Kidney capillary endothelial cell (primary cell): ENCODE measurements at places on chromosomes 6 and 20.

GRCh38 chr6:3721810-3722621, 29.5 kb downstream of the PXDC1 start:
- DNase-seq: no peak

GRCh38 chr6:43254138-43254817, 11.0 kb downstream of the TTBK1 start:
- DNase-seq: no peak

DNA sequence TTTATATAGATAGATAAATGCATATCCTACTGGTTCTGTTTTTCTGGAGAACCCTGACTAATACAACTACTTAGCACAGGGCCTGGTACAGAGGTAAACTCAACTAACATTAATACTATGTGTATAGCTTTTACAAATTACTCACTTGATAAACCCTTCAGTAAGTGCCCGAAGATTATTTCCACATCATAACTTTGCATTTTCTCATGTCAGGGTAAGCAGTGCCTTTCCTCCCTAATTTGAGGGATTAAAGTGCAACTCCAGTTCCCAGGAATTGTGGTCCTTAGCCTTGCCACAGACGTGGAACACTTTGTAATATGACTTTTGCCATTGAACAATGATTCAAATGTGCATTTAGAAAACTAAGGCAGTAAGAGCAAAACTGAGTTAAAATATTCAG, 147.5 kb upstream of the SMLR1 start:
- DNase-seq: no peak

GRCh38 chr20:3464166-3464565, 6.7 kb upstream of the ATRN start:
- no peak for DNase-seq

- DNase-seq: no peak
Observed at GRCh38 chr6:147212622-147213021, 8.4 kb downstream of the STXBP5 start.

DNA sequence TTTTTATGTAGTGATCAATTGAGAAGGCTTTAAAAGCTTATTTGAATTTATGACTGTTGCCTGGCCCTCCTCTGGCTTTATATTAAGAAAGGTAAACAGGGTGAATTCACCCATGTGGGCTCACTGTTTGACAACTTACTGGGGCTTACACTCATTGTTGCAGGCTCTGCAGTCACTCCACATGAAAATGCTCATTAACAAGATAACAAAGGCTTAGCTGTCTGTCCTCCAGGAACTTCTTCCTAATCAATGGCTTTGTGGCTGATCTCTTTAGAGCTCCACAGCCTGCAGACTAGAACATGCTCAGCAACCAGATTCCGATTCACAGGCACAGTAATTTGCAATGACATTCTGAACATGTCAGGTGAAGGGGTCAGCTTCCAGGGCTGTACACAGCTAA, 323.2 kb upstream of the MAN1A1 start:
- DNase-seq: no peak

DNA sequence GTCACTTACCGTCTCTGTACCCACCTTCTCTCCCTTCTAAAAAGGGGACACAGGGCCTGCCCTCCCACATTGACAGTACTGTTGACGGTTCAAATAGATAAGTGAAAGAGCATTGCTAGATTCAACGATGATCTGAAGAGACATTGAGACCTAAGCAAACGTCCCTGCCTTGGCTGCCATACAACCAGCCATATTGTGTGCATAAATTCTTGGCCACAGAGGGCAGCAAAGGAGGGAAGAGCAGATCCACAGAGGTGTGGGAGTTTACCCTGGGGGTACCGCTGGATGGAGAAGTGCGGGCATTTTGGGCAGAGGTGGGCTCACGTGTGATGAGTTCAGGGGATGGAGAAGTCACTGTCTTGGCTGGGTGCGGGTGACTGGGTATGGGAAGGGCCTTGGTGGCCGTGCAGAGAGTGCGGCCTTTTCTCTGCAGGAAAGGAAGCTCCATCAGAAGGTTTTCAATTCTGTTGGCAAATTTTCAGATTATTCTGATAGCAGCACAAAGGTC, 85.6 kb downstream of the POPDC3 start:
- no peak for DNase-seq

GRCh38 chr20:2693286-2694007, 867 bp downstream of the EBF4 start:
- DNase-seq: no peak

DNA sequence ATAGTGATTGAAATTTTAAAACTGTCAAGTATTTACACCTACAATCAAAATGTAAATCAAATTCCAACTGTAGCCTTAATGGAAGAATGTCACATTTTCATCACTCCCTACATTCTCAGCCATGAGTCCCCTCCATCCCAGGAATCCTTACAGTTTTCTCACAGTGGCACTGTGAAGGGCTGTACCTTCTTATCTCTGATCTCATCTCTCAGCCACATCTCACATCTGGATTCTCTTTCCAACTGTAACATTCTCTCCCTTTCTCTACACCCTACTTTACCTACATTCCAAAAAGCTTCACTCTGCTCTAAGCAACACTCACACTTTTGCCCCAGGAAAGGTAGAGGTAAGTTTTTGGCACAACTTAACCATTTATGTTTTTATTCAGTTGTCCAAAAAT, 8.9 kb upstream of the MARCKS start:
- no peak for DNase-seq

- DNase-seq: no peak
Observed at GRCh38 chr20:9126527-9126926, 57.6 kb downstream of the PLCB4 start.

DNA sequence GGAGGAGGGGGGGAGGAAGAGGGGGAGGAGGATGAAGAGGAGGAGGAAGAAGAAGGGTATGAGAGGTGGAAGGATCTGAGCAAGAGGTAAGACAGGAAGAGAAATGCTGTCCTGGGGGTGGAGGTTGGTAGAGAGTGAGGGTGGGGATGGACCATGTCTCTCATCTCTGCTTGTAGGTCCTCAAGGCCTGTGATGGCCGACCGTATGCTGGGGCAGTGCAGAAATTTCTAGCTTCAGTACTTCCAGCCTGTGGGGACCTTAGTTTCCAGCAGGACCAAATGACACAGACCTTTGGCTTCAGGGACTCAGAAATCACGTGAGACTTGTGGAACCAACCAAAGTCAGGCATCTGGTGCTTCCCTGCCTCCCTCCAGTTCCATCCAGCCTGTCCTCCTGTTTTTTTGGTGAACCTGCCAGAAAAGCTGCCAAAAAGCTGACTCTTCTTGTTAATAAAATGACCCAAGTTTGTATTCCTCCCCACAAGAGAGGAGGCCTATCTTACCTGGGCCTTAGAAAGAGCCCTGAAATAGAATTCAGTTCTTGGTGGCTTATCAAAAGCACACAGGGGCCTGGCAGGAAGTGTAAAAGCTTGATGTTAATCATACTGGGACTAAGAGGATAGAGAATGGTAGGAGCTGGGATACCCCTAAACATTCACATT, 2.5 kb upstream of the C4A start:
- no peak for DNase-seq

DNA sequence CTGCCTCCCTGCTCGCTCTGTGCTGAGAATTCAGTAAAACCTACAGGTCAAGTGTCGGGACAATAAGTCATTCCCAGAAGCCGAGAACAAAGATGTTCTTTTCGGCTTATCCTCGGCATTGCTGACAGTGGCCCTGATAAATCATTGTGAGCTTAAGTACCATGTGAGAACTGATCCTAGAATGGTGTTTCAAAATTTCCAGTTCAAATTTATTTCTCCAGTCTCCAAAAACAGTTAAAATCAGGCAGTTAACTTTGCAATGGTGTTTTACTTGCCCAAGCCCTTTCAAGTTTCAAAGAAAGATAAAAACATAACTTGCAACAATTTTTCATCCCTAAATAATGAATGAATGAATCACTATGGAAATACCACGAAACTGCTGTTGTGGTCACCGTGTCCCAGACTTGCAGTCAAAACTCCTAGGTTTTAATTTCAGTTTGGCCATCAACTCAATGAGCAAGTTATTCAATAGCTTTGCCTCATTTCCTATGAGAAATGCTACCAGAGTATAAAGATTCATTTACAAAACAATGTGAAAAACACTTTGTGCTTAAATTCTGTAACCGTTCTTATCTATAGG, 4.3 kb downstream of the ATP5F1E start:
- DNase-seq: no peak

- no peak for DNase-seq
Observed at GRCh38 chr6:27140999-27141528, 106.4 kb upstream of the PRSS16 start.

DNA sequence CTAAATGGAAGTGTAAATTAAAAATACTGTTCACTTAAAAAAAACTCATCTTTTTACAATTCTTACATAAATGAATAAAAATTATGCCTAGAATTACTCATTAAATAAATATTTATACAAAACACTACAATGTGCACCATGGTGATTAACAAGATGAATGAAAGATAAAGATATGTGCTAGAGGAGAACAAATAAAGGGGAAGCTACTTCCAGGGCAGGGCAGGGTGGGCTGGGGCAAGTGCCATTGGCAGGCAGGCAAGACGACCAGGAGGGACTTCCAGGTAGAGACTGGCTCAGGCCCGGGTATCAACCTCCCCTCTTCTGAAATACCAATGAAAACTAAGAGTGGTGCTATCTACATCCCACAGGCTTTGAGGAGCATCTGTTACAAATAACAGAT, 20.4 kb downstream of the PREP start:
- no peak for DNase-seq

- DNase-seq: no peak
Observed at GRCh38 chr20:32040142-32040953, 11.7 kb upstream of the HCK start.

GRCh38 chr6:7887278-7887991, 23.2 kb downstream of the TXNDC5 start:
- no peak for DNase-seq

- DNase-seq: no peak
Observed at GRCh38 chr20:38873050-38873581, 53.1 kb upstream of the FAM83D start.

DNA sequence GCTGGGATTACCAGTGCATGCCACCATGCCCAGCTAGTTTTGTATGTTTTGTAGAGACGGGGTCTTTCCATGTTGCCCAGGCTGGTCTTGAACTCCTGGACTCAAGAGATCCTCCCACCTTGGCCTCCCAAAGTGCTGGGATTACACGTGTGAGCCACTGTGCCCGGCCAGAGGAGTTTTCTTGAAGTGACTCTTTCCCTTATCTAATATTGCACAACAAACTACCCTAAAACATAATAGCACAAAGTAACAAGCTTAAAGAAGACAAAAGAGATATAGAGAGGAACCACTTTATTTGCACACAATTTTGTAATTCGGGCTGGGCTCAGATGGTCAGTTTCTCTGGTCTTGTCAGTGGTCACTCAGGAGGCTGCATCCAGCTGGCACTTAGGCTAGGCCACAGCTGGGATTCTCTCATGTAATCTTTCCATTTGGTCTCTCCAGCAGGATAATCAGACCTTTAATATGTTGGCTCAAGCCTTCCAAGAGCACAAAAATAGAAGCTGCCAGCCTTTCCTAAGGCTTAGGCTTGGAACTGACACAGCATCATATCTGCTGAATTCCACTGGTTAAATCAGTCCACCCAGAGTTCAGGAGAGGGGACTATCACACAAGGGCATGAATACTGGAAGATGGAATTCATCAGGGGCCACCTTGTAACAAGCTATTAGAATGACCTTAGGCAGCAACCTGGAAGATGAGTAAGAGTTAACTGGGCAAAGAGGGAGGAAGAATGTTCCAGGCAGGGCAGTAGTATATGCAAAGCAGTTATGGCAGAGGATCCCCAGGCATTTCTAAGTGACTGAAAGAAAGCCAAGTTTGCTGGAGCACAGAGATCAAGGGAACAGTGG, 56.7 kb upstream of the PNRC1 start:
- DNase-seq: no peak

GRCh38 chr6:85002847-85003246, 238.4 kb upstream of the TBX18 start:
- DNase-seq: no peak

- DNase-seq: peak; percentile 99
Observed at GRCh38 chr20:1469925-1470571, 3.4 kb upstream of the NSFL1C start.

- no peak for DNase-seq
Observed at GRCh38 chr6:55902796-55903195, 27.4 kb upstream of the BMP5 start.

- DNase-seq: no peak
Observed at GRCh38 chr6:83431545-83432155, 799 bp upstream of the ME1 start.

DNA sequence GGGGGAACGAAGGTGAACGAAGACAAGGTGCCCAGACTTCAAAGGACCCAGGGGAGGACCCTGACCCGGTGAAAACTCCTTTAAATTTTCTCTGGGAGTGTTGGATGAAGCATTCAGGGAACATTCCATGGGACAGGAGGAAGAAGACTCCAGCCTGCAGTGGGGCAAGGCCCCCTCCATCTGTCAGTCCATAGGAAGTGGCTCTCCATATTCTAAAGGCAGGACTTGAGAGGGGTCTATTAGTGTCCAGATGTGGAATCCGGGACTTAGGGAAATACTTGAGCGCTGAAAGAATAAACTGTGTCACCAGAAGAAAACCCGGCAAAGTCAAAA, 3.2 kb upstream of the BPIFA2 start:
- no peak for DNase-seq
